ENCODE measurements at places on chromosomes 16 and 17.

DNA sequence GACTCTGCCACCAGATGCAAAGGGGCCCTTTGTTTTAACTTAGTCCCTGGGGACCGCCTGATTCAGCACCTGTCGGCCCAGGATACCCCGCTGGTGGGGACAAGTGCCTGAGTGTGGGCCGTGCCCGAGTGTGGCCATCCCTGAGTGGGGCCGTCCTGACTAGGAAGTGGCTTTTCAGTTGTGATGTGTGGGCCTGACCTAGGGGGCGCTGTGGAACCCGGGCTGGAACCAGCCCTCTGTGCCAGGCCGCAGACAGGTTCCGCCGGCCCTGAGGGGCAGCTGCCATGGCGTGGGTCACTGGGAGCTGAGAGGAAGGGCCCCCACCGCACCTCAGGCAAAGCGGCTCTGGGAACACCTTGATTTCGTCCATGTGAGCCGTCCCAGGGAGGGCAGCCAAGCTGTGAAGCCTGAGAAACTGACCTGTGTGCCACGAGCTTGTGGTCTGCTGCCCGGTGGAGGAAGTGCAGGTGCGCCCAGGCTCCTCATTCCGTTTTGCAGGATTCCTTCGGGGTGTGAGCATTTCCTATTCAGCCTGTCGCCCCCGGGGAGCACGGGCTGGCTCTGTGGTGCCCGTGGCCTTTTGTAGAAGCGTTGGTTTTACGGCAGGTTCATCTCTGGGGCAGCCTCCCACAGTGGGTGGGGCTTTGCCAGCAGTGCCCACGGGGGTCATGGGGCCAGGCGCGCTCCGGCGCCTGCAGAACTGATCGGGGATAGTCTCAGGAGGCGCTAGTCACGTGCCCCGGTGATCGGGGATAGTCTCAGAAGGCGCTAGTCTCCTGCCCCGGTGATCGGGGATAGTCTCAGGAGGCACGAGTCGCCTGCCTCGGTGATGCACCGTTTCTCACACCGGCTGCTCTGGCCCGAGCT lies 5.3 kb downstream of the RPL13 start:
- peak; percentile 74 for DNase-seq

GRCh38 chr16:81514041-81514559 lies 69.5 kb downstream of the CMIP start:
- DNase-seq, result no peak

DNA sequence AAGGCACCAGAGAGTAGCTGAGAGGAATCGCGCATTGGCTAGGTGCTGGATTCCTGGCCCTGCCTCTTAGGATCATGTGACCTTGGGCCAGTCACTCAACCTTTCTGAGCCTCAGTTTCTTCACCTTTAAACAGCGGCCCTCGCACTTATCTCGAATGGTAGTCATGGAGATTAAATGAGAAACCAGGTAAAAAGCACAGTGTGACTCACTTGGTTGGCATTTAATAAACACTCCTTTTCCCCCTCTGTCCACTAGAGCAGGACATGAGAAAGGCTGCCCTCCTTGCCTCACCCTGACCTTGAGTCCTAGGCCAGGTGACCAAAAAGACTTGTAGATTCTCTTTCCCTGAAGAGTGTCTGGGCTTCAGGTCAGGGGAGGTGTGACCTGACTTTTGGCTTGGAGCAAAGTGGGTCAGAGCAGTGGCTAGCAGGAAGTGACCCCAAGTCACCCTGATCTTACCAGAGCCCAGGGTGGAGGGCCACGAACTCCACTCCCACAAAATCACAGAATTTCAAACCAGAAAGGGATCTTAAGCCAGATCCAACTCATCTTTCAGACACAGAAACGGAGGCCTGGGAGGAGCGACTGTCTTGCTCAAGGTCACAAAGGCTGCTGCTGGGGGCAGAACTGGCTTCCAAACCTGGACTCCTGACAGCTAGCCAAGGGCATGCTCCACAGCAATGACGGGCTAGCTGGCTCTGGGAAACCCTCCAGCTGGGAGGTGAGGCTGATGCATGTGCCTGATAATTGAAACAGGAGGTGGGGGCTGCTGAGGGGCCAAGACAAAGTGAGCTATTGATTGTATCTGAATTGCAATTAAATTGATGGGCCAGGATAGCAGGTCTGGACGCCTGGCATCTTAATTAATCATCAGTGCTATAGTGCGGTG lies 65.2 kb downstream of the PIPOX start:
- no peak for DNase-seq

DNA sequence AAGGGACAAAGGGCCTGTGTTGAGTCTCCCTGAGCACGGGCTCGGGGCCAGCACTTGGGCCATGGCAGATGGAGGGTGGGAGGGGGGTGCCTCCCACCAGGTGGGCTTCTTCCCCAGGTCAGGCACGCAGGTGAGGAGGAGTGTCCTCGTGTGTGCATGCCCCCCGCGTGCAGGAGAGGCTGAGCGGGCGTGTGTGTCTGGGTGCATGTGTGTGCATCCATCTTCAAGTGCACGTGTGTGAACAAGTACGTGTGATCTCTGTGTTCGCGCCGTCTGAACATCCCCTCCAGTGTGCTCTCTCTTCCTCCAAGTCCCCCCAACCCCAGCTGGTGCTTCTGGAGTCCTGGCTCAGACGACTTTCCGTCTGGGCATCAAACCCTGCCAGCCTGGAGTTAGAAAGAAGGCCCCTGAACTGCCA lies 2.7 kb upstream of the ZG16B start:
- no peak for DNase-seq

- no peak for DNase-seq
These were observed 84.7 kb downstream of the IRX5 start for GRCh38 chr16:55015181-55015913.

DNA sequence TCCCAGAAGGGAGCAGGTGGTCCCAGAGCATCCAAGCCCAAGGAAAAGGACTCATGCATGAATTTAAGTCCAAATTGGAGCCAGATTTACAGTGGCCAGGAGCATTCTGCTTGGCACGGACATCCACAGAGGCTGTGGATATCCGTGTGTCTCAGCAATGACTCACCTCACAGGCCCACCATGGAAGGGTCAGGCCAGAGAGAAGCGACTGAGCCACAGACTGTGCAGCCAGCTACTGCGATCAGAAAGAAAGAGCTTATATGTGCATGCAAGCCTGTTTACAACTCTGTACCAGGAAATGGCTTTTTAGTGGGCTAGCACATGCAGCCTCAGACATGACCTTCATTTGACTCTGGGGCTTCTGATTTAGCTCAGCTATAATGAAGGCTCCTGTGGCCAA lies 231.0 kb downstream of the C16orf95 start:
- no peak for DNase-seq

- DNase-seq, result no peak
These were observed 2.4 kb downstream of the CYGB start for GRCh38 chr17:76534831-76535732.

GRCh38 chr16:3810198-3810664 lies 70.3 kb downstream of the CREBBP start:
- no peak for DNase-seq

DNA sequence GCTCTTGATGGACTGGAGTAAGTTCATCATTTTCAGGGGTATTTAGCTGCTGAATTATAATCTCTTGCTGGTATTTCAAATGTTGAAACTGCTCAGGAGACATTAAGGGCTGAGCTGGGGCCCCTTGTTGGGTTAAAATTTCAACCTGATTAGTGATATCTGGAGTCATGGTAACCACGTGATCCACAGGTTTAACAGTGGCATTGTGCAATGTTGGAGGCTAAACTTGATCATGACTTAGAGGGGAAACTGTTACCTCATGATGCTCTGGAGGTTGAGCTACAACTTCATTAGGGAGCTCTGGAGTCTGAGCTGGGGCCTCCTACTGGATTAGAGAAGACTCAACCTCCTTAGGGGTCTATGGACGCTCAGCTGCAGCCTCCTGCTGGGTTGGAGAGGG lies 17.2 kb upstream of the MPP2 start:
- DNase-seq, result no peak

DNA sequence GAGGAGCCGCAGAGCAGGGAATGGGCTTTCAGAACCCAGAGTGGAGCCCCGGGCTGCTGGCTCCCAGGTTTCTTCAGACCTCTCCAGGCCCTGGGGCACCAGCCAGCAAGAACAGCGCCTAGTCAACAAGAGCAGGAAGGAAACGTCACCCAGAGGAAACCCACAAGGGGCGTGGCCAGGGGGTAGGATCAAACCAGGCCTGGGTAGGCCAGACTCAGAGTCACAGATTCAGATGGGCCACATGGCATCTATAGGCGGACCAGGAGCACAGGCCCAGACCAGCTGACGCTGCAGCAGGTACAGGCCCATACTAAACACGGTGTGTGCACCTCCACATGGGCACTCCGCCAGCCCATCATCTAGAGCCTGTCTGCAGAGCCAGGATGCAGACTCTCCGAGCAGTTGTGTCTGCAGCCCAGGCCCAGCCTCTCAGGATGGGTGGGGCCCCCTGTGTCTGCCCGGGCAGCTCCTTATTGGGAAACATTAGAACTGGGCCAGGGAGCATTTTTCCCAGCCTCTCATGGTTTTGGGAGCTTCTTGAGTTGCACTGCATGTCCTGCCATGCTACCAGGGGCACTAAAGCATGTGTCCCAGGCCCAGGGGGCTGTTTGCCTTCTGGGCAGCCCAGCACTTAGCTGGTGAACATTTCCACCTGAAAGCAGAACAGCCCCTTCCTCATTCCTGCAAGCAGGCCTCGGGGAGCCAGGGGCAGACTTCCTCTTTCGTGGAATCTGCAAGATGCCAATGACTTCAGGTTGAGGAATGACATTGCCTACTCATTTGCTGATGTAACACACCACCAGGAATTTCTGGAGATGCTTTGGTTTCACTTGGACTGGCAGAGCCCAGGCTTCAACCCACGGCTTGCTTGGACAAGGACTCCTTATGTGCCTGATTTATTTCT lies at the start of gene NLRP1:
Gene NLRP1 (minus strand): TSS at position 127 of the 904 bp plus-strand sequence. CDS start 552 bp downstream, outside the sequence.
- DNase-seq, result peak; percentile 40

DNA sequence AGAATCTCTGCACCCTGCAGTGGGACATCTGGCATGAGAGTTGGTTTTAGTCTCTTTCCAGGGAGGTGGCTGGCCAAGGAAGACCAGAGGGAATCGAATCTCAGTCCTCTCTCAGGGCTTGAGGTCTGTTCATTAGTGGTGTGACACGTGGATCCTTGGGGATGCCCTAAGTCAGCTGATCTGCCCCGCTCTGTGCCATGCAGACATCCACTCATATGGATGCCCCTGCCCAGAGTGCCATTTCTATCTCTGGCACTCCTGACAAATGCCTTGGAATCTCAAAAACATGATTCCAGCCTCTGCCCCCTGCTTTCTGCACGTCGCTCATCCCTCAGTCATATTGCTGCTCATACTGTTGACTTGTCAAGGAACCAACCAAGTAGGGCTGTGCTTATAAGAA lies 38.8 kb downstream of the WSCD1 start:
- no peak for DNase-seq

- no peak for DNase-seq
These were observed 7.2 kb upstream of the MRTFB start for GRCh38 chr16:14063618-14064581.

DNA sequence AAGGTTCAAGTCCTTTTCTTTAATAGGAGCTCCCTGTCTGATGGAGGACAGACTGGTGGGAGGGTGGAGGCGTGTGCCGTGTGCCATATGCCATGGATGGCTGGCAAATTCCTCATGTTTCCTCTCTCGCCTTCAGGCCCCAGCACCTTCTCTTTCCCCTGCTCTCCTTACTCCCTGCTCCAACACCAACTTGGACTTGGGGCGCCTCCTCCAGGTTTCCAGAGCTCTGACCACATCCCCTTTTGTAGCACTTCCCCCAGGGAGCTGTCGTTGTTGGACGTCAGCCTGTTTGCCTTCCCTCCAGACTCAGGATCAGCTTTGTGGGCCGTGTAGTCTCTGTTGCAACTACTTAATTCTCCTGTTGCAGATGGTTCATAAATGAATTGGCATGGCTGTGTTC lies 30.7 kb downstream of the TMC7 start:
- DNase-seq, result no peak

- no peak for DNase-seq
These were observed 1595.0 kb upstream of the GOT2 start for GRCh38 chr16:60329108-60329507.

- DNase-seq, result no peak
These were observed 6.3 kb downstream of the G6PC1 start for GRCh38 chr17:42906772-42907446.

GRCh38 chr17:65559461-65559803 lies 2.0 kb downstream of the AXIN2 start:
- no peak for DNase-seq

- DNase-seq, result no peak
These were observed 3.9 kb downstream of the IGFBP4 start for GRCh38 chr17:40447148-40447644.

GRCh38 chr16:30113031-30113710 lies at the start of gene GDPD3:
TSS of gene GDPD3 (minus strand) at chr16:30113537. CDS start at chr16:30113478, 59 bp downstream.
- peak; percentile 56 for DNase-seq

GRCh38 chr16:483341-484075 lies 44.0 kb upstream of the CAPN15 start:
- DNase-seq, result peak; percentile 57

- no peak for DNase-seq
These were observed 7.4 kb downstream of the GIP start for GRCh38 chr17:48960834-48961515.

DNA sequence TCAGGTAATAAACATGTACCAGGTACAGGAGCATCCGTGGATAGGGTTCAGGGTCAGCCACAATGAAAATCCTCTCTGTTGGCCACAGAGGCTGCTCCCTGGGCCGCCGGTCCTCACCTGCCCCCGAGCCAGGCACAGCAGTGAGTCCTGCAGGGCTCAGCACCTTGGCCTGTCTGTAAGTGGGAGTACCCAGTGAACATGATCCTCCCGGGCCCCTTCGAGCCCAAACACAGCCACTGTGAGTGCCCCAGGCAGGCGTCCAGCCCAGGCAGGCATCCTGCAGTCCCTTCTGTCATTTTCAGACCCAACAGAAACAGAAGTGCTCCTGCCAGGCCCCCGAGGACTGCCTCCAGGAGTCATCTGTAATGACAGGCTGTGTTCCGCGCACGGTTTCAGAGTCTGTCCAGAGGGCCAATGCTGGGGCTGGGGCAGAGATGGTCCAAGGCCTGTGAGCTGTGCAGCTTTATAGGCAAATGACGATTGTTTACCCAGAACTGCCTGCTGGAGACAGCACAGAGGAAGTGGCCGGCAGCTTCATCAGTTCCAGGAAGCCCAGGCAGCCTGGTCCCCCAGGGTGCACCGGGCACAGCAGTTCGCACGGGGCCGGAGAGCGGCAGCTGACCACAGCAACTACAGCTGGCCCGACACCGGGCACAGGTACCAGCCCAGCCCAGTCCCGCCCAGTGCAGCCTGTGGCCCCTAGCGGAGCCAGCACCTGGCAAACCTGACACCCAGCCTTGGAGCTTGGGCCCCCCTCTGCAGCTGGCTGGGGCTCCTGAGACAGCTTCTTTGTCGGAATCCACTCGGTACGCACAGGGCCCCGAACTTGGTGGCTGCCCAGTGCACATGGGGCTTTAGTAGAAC lies 13.2 kb downstream of the SLC7A5 start:
- no peak for DNase-seq

- no peak for DNase-seq
These were observed 79.8 kb upstream of the ADAMTS18 start for GRCh38 chr16:77514500-77515220.

GRCh38 chr16:18948372-18949020 lies 22.3 kb upstream of the SMG1 start:
- no peak for DNase-seq

GRCh38 chr16:24612656-24613055 lies 73.3 kb downstream of the RBBP6 start:
- no peak for DNase-seq
